ENCODE measurements at places on chromosomes 6 and 20.

DNA sequence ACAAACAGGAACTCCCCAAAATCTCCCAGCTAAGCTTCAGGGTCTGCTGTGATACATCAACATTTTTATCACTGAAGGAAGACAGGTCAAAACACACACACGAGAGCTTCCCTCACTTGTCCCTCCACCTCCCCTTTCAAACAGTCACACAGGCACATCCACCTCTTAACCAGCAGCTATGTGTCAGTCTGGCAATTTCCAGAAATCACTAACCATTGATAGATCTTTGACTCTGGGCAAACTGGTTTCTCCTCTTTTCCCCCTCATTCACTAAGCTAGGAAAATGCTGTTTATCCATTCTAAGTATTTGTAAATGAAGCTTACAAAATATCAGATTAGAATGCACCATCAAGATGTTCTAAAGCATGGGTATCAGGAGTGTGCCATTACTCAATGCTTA lies 87.8 kb downstream of the DCDC2 start:
- no peak for DNase-seq

GRCh38 chr20:45111799-45112471 lies 3.0 kb downstream of the WFDC5 start:
- peak; percentile 58 for DNase-seq

DNA sequence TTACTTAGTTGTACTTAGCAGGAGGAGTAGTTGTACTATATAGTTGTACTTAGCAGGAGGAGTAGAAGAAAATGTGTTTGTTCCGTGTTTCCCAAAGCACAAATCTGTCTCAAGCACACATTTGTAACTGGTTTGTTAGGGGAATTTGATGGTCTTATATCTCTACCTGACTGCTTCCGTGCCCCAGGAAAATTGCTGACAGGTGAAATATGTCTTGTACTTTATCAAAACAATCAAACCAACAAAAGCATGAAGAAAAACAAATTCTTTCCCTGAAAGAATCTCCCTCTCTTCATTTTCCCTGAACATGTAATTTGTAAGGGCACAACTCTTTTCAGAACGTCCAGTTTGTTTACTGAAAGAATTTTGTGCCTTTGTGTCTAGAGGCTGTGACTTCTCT lies 106.6 kb upstream of the RGS17 start:
- DNase-seq, result no peak

DNA sequence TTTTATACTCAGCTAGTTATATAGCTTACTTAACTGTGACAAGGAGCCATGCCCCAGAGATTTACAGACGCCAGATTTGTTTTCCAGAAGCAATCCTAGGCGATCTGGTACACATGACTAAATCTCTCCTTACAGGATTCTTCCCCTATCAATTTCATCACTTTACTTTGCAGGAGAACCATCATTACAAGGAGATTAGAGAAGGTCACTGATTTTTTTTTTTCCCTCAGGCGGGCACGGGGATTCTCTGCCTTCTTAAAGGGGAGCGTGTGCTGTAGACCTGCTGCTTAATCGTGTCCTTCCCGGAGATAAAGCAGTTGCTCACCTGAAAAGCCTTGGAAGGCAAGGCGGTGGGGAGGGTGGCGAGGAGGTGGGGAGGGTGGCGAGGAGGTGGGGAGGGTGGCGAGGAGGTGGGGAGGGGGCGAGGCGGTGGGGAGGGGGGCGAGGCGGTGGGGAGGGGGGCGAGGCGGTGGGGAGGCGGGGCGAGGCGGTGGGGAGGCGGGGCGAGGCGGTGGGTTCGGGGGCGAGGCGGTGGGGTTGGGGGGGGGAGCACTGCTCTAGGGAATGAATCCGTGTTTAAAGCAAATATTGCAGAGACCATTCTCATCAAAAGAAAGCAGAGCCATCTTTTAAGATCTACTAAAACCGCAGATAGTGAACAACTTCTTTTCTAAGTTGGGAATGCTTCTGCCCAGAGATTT lies 14.3 kb upstream of the MRAP2 start:
- DNase-seq, result peak; percentile 33

GRCh38 chr20:18414140-18414539 lies 52.7 kb downstream of the DZANK1 start:
- no peak for DNase-seq

DNA sequence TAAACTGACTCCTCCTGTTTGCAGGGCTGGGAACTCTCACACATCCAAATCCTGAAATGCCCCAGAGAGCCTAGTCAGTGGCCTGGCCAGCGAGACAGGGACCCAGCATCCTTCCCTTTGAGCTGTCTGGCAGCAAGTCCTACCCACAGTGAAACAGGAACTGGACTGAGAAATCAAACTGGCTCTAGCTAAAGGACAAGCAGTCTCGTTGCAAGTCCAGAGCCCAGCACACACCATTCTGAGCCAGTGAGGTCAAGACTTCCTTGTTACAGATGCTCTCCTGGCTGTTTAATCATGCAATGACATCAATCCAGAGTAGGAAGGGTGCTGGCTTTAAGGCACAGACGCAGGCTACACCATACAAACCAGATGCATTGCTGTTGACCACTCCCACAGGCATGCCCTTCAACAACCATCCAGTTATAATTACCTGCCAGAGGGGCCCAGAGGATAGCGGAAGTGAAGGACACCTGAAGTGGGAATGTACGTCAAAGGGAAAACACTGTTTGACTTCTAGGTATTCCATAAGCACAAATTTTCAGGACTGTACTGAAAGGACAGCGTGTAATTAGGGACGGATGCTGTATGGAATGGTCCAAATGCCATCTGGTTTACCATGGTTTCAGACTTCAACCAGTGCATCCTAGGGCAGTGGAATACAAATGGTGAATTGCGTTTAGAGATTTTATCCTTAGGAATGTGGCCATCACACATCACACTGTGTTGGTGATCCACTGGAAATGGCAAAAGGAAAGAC lies 114.4 kb downstream of the SLC23A2 start:
- no peak for DNase-seq

- DNase-seq, result no peak
These were observed 101.4 kb downstream of the LRFN2 start for GRCh38 chr6:40485795-40486194.

- no peak for DNase-seq
These were observed 1.8 kb downstream of the EPB41L2 start for GRCh38 chr6:131061041-131061750.

DNA sequence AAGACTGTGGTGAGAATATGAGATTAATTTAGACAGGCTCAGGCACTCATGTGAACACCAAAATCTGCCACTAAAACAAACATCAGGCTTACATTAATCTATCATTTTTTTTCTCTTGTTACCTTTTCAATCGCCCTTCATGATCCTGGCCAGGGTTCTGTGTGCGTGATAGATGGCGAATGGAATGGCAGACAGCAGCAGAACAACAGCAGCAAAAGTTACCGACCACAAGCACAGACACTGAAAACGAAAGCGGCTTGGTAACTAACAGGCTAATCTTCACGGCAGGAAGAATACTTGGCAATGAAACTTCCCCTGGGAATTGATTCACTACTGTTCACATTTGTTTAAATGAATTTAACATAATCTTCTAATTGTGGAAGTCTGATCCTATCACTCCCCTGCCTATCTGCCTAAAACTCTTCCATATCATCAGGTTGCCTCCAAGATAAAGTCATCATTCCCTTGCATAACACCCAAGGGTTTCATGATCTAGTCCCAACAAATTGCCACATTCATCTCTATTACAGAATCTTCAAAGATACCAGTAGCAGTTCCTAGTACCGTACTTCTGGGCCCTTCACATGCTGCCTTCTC lies 28.7 kb downstream of the PTPRK start:
- DNase-seq, result no peak

GRCh38 chr6:6217855-6218758 lies 102.4 kb downstream of the F13A1 start:
- DNase-seq, result no peak

DNA sequence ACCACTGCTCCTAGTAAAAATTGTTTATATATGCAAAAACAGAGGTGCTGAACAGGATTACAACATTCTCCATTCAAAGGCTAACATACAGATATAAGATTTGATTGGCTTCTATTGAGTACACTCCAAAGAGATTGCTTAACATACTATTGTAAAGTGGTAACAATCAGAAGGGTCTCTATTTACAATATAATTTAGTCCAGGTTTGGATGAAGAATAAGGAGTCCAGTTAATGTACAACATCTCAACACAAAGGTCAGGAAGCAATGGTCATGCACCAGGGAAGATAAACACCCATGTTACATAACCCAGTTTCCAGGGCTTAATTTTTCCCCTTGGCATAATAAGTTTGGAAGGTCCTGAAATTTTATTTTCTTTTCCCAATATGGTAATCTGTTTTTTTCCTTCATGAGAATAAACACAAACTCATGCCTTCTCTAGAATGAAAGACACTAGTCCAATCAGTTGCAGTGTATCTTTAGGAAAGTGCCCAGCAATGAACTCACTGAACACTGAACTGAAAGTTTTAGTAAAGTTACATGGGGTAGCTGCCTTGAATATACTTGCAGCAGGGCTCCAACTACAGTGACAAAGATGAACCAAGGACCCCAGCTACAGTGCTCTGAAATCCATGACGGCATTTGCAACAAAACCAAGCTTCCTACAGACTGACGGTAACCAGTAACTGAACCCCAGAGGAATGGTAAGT lies 255.3 kb upstream of the GJE1 start:
- DNase-seq, result no peak

DNA sequence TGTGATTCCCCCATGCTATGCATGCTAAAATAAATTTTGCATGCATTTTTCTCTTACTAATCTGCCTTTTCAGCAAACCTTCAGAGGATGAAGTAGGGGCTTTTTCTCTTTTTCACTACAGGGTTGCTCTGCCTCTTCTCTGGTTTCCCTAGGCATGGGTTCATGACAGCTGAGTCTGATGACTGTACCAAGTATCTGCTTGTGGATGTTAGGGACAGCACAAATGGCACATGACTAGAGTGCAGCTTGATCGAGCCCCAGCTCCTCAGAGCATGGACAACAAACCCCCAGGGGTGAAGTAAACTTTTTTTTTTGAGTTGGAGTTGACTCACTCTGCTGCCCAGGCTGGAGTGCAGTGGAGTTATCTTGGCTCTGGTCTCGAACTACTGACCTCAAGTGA lies 57.1 kb upstream of the GCM1 start:
- no peak for DNase-seq

GRCh38 chr6:167465482-167465881 lies 140.6 kb downstream of the TTLL2 start:
- DNase-seq, result no peak

GRCh38 chr6:11712760-11713159 lies 65.8 kb downstream of the ADTRP start:
- DNase-seq, result no peak

GRCh38 chr6:139536751-139537617 lies 162.5 kb upstream of the CITED2 start:
- no peak for DNase-seq

DNA sequence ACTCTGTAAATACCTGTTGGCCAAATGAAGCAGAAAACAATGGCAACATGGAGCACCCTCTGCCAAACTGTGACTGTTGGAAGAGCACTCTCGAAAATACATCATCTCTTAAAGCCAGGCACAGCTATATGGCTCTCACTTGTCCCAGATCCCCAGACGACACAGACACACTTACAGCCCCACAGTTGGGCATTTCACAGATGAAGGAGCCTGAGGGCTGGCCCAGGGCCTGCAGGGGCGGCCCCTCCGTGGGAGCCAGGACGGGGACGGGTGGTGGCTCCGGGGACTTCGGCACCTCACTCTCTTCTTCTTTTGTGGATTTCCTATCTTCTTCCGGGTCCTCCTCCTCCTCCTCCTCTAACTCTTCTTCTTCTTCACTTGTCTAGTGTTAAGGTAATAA lies 18.4 kb upstream of the MRPS10 start:
- DNase-seq, result no peak

DNA sequence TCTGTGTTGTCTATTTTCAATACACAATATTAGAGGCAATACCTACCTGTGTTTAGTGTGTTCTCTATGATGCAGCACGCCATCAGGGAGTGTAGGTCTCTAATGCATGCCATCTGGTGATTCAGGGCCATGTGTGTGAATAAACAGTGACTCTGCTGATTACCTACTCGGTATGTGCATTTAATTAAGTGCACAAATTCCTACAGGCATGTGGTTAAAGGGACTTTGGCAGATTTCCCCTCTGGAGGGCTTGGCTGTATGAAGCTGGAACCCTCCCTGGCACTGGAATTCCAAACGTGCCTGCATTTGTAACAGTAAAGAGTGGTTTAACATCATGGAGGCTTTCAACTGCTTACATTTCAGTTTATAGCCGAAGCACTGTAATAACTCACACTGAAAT lies 401.5 kb upstream of the SASH1 start:
- DNase-seq, result peak; percentile 31

GRCh38 chr6:167209577-167209975 lies 51.8 kb upstream of the GPR31 start:
- DNase-seq, result no peak

- no peak for DNase-seq
These were observed 163.6 kb upstream of the CST7 start for GRCh38 chr20:24785141-24786110.

DNA sequence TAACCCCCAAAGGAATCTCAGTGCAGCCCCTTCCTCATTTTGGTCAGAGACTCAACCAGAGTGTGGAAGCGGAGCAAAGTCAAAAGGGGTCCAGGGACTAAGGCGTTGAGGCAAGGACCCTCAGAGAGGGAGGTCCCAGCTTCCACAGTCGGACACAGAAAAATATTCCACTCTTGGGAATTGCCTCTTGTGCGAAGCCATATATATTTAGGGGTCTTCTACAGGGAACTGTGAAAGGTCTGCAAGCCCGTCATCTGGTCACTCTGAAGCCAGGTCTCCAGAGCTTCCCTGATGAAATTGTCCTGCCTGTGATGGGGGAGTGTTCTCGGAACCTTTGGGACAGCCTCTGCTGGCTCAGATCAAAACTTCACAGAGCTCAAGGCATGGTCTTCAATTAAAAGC lies 160.8 kb downstream of the TBXT start:
- no peak for DNase-seq

- DNase-seq, result no peak
These were observed 878.5 kb upstream of the MAP3K7 start for GRCh38 chr6:91465393-91465792.

DNA sequence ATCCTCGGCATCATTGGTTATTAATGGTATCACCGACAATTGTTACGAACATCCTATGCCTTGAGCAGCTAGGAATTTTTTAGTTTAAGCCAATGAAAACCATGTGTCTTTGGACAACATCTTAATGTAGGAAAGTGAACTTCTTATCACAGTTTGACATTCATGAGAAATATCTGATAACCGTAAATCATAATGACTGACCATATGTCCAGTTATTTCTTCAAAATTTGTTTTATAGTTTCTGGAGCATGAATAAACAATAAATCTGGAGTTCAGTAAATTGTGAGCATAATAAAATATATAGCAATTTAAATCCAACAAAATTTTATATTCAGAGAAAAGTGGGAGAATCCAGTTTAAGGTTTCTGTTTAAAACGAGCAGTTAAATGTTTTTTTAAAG lies 970.1 kb upstream of the ADGRB3 start:
- DNase-seq, result no peak

DNA sequence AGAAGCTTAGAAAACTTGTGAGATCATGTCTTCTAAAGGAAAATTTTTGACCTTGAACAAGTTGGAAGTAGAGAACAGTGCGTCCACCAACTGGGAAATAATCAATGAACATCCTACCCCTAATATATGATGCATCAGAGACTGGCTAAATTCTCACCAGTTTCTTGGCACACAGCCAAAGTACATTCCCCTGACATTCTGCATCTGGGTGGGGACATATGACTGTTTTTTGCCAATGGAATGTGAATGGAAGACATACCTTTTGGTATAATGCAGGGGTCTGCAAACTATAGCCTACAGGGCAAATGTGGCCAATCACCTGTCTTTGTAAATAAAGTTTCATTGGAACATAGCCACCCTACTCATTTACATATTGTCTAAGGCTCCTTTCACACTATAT lies 84.7 kb downstream of the HAO1 start:
- no peak for DNase-seq
